ENCODE measurements at places on chromosomes 6 and 20.

- no peak for DNase-seq
These were observed 92.0 kb downstream of the ATXN1 start for GRCh38 chr6:16669227-16669626.

DNA sequence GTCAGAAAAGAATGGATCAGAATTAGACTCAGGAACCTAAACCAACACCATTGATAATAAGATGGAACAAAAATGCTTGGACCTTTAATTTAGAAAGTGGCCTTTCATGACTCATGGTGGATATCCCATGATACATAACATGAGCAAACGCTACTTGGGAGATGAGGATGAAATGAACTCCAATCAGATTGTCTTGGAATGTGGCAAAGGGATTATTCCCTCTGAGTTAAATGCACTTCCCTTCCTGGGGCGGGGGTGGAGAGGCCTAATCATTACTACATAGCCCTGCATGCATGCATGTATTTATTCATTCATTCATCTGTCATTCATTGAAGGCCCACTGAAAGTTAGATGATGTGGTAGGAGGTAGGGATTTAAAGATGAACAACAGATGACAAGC lies 174.0 kb downstream of the AIG1 start:
- no peak for DNase-seq

- DNase-seq, result no peak
These were observed 348.4 kb downstream of the TPBG start for GRCh38 chr6:82711971-82712370.

DNA sequence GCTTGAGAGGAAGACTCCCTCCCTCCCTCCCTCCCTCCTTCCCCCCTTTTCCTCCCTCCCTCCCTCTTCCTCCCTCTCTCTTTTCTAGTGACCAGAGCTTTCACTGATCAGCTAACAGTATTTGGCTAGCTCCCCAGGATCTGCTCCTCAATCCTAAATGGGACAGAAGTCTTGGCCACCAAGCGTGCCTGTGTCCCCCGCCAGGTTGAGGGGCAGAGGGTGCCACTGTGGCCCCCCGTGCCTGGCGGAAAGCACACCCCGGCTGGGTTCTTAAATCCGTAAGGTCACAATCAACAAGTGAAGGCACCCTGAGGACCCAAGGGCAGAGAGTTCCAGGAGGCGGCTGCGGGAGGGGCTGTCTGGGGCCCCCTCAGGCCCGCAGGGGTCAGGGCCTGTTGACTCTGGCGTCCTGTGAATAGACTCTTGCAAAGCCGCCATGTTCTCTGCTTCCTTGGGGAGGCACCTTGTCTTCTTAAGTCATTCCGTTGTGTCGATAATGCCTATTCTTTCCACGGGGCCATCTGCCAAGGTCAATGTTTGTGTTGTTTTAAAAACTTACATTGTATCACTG lies 38.9 kb upstream of the STX16 start:
- no peak for DNase-seq

GRCh38 chr6:158707821-158708195 lies 58.0 kb downstream of the SYTL3 start:
- peak; percentile 63 for DNase-seq

DNA sequence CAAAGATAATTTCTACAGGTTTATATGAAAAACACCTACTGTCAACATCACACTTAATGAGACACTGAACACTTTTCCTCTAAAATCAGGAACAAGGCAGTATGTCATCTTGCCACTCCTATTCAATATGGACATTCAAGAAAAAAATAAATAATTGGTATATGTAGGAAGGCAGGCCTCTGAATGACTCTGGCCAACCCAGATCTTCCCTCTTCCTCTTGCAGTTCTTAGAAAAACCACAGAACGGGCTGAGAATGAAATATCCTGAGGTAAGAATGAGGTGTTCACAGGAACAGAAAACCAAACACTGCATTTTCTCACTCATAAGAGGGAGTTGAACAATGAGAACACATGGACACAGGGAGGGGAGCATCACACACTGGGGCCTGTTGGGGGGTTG lies 1207.2 kb upstream of the CITED2 start:
- DNase-seq, result no peak

GRCh38 chr6:140782941-140783340 lies 1349.8 kb upstream of the GJE1 start:
- no peak for DNase-seq

DNA sequence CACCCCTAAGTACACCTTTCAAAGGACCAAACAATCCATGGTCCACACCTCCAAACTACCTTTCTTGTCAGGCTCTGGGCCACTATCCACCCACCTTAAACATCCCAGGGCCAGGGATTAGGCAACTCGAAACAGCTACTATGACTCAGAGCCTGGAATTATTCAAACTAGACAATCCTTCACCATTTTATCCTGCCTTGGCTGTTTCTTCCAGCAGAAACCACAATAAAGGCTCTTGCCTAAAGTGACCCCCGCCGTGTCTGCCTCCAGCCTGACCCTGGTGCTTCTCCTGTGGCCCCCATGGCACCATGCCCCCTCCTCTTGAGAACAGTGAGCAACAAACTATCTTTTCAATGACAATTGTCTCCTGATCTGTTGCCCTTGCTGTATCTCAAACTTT lies 195.5 kb downstream of the EPM2A start:
- no peak for DNase-seq

DNA sequence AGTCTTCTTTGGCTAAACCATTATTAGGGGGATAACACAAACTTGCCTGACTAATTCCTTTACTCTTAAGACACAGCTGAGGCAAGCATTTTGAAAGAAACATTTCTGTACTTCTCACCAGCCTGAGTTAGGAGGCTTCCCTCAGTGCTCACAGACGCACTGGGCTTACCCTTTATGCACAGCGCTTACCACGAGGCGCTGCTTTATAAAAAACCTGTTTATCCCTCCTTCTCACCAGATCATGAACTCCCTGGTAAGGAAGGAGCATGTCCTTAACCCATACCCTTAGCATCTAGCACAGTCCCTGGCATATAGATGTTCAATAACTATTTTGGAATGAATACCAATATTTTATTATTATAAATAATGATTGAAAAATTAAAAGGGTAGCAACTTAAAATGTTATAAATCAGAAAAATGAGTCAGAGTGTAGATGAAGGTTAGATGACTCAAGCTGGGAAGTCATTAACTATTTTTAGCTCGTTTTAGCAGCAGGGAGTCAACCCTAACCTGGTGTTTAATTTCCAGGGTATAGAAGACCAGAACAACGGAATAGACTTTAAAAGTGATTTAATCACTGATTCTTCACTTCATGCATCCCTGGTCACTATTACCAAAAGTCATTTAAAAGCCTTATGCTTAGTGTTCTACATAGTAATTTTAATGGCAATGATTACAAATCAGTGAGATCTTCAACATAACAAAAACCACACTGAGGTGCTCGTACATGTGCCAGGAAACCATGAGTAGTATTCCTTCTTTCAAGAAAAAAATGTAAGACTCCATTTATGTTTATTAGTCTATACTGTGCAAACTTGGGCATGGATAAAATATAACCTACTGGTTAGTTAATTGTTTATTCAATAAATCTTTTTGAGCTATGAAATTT lies 4.1 kb upstream of the TPD52L1 start:
- DNase-seq, result no peak

DNA sequence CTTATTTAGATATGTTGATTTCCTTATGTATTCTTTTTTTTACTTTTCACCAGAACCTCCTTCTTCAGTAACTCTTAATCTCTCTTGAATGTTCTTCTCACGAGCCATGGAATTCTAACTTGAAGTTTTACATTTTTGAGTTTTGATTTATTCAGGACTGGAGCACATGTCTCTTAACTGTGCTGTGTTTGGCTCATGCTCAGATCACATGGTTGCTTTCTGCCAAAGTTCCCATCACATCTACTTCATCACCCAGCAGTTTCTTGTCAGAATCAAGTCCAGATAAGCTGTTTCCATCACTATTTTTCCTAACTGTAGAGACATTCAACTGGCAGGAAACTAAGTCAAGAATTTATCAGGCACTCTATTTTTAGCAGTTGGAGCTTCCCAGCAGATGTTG lies 31.7 kb downstream of the SLC35A1 start:
- DNase-seq, result no peak

DNA sequence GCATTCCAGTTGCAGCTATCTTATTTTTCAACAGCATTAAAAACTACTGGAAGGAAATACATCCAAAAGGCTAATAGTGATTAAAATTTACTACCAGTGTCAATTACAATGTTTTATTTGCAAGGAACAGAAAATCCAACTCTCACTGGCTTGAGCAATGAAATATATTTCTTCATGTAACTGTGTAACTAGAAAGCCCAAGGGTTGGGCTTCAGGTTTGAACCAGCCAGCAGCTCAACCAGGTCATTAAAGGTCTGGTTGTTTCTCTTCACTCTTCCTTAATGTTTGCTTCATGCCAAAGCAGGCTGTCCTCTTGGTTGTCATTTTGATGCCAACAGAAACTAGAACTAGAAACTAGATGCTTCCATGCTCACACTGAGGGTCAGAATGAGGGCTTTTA lies 437.7 kb downstream of the PLCB1 start:
- no peak for DNase-seq

- DNase-seq, result peak; percentile 82
These were observed 4.6 kb downstream of the SMIM29 start for GRCh38 chr6:34243901-34244884.

GRCh38 chr6:46220352-46221221 lies 49.8 kb upstream of the ENPP5 start:
- no peak for DNase-seq

DNA sequence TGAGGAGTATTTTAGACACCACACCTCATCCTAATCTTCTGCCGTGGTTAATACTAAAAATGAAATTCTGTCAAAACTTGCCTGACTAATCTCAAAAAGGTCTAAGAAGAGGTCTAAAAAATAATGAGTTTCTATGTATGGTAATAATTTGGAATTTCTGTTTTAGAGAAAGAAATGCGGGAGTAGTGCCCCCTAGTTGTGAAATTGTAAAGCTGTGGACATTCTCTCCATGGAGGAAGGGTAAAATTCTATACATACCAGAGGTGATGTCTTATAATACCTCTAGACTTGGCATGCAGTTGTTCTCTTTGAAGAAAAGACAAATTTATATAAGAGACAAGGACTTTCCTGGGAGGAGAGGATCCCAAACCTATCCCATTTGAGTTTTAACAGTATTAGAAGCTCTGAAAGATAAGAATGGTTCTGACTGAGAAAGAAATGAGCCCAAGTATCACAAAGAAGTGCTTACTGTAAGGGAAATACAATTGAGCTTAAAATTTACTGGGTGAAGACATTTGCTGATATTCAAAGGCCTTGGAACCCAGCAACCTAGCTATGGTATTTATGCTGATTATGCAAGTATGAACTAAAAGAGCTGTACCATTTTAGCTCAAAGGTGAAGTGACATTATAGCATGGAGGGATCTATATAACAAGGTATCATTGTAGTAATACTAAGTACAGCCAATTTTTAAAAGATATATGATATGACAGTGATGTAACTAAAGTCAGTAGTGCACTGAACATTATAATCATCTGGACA lies 5.1 kb upstream of the EPHA7 start:
- no peak for DNase-seq

DNA sequence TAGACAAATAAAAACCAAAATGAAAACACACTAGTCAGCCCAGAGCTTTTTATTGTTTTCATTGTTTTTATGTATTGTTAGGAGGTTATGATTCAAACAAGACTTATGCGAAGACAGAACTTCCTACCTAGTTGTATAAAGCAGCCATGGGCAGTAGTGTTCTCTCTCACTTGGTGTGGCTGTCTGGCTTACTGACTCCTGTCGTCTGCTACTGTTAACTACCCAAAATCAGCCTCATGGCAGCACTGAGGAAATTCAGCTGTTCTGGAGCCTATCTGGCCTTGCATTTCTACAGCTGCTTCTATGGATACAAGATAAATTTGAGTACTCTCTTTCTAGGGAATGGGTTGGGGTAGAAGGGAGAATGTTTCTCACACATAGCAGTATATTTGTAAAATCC lies 20.4 kb downstream of the VTA1 start:
- no peak for DNase-seq

- no peak for DNase-seq
These were observed 7.6 kb downstream of the PTPN1 start for GRCh38 chr20:50517817-50518154.

GRCh38 chr20:51596668-51597388 lies 54.3 kb upstream of the NFATC2 start:
- DNase-seq, result no peak

- DNase-seq, result no peak
These were observed 31.2 kb downstream of the TPX2 start for GRCh38 chr20:31770243-31770642.

- DNase-seq, result no peak
These were observed 17.0 kb downstream of the SLC2A4RG start for GRCh38 chr20:63756648-63756991.

DNA sequence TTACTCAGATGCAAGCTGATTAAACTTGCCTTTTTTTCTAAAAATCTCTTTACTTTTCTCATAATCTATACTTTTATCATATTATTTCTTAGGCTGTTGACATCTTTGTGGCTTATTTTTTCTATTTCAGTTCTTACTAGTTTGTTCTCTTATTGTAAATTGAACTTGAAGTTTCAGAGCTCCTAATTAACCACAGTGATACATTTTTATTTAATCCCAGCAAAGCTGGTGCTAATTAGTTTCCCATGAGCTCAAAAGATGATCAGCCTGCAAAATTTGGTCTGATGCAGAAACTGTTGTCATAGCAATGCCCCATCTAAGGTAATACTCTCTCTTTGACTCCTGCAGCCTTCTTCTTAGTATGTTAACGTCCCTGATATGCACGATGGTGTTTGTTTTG lies 170.3 kb downstream of the FUT9 start:
- no peak for DNase-seq

DNA sequence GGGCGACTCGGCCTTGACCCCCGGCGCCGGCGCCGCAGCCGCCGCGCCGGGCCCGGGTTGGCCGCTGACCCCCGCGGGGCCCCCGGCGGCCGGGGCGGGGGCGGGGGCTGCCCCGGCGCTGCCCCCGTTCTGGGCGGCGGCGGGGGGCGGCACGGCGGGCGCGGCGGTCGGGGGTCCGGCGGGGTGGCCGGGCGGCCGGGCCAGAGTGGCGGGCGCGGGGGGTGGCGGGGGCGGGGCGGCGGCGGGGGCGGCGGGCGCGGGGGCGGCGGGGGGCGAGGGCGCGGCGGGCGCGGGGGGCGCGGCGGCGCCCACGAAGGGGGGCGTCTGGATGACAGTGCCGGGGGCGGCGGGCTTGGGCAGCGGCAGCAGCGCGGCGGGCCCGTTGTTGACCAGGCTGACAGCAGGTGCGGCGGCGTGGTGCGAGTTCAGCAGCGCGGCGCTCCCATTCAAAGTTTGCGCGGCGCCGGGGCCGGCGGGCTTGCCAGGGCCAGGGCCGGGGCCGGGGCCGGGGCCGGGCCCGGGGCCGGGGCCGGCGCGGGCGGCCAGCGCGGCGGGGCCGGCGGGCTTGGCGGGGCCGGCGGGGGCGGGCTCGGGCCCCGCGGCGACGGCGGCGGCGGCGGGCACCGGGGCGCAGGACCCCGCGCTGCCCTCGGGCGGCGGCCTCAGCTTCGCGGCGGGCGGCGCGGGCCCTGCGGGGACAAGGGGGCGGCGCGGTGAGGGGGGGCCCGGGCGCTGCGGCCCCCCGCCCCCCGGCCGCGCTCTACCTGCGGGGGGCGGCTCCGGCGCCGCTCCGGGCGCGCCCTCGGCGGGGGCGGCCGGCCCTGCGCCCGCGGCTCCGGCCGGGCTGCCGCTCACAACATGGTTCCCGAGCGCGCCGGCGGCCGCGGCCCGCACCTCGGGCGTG lies 659 bp downstream of the TAF4 start:
- DNase-seq, result no peak

GRCh38 chr6:136964398-136964797 lies 42.3 kb downstream of the SLC35D3 start:
- DNase-seq, result no peak
